ENCODE measurements at places on chromosomes 11 and 22.

- no peak for DNase-seq
Observed at GRCh38 chr11:101584655-101585054, 848 bp upstream of the TRPC6 start.

- no peak for DNase-seq
Observed at GRCh38 chr11:122339436-122340060, 223.5 kb upstream of the BLID start.

- no peak for DNase-seq
Observed at GRCh38 chr11:40273192-40273732, 1186.2 kb downstream of the LRRC4C start.

- DNase-seq, result no peak
Observed at GRCh38 chr22:22682807-22683667, 38.6 kb downstream of the GGTLC2 start.

- DNase-seq, result no peak
Observed at GRCh38 chr22:23175817-23176644, 4.3 kb upstream of the BCR start.

DNA sequence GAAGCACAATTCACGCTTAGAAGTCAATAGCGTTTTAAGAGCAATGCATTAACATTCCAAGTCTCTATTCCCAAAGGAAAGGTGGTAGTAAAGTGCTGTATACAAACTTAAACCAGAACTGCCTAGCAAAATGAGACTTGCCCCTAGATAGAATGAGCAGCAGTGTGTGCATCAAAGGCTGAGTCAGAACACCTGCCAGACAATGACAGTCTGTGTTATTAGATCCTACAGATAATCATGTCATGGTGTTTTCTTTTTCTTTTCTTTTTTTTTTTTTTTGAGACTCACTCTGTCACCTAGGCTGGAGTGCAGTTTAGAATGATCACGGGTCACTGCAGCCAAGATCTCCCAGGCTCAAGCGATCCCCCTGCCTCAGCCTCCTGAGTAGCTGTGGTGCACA is 1.6 kb downstream of the RTCB start:
- DNase-seq, result no peak

- DNase-seq, result no peak
Observed at GRCh38 chr11:112844517-112844916, 116.7 kb upstream of the NCAM1 start.

DNA sequence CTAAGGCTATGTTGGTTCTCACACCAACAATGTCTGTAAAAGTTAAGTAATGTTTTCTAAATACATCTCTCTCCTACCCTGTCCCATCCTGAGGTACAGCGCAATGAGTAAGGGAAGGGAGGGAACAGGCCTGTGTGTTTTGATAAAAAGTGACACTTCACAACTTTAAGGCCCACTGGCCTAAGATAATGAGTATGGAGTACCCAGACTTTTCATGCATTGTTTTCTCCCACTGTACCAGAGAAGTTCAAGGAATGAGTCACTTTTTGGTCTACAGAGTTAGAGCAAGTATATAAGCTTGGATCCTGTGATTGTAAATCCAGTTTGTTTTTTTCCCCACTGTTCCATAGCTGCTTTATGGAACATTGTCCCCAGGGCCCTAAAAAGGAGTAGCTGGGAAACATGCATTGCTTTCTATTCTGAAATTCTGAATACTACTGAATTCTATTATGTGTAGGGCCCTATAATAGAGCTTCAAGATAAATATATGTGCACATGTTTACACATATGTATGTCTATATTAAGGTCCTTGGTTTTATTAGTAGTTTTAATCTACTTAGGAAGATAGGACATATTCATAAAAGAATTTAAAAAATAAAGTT is 29.8 kb downstream of the KCNE3 start:
- no peak for DNase-seq

GRCh38 chr11:75319035-75319877 is 32.2 kb downstream of the ARRB1 start:
- no peak for DNase-seq

- no peak for DNase-seq
Observed at GRCh38 chr22:43698403-43698802, 113.7 kb downstream of the EFCAB6 start.

DNA sequence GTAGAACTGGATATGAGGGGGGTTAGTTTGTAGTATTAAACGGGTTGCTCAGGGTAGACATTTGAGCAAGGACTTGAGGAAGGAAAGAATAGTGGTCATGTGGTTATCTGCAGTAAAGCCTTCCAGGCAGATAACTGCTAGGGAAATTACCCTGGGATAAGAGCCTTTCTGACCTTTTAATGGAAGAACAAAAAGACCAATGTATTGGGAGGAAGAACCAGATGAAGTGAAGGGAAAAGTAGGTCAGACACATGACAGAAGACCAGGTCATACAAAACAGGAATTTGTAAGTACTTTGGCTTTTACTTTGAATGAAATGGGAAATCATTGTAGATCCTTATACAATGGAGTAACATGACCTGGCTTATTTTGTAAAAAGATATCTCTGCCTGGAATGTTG is 241.9 kb upstream of the CTSC start:
- DNase-seq, result no peak

GRCh38 chr11:130675917-130676316 is 227.5 kb downstream of the ADAMTS15 start:
- no peak for DNase-seq

DNA sequence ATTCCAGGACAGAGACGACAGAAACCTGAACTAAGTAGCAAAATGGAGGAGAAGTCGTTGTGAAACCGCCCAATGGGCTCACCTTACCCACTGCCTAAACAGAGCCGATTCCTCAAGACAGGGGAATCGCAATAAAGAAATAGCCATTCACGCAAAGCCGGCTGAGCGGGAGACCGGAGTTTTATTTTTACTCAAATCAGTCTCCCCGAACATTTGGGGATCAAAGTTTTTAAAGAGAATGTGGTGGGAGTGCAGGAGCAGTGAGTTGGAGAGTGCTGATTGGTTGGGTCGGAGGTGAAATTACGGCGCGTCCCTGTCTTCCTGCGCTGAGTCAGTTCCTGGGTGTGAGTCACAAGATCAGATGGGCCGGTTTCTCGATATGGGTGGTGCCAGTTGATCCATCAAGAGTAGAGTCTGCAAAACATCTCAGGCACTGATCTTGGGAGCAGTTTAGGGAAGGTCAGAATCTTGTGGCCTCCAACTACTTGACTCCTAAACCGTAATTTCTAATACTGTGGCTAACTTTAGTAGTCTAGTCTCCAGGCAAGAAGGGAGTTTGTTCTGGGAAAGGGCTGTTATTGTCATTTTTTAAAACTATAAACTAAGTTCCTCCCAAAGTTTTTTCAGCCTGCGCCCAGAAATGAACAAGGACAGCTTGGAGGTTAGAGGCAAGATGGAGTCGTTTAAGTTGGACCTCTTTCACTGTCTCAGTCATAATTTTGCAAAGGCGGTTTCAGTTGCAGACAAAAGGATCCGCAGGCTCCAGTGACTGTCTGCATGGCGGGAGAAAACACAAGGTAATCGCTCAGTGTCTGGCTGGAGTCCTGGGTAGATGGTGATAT is 34.1 kb downstream of the OR4D9 start:
- no peak for DNase-seq

DNA sequence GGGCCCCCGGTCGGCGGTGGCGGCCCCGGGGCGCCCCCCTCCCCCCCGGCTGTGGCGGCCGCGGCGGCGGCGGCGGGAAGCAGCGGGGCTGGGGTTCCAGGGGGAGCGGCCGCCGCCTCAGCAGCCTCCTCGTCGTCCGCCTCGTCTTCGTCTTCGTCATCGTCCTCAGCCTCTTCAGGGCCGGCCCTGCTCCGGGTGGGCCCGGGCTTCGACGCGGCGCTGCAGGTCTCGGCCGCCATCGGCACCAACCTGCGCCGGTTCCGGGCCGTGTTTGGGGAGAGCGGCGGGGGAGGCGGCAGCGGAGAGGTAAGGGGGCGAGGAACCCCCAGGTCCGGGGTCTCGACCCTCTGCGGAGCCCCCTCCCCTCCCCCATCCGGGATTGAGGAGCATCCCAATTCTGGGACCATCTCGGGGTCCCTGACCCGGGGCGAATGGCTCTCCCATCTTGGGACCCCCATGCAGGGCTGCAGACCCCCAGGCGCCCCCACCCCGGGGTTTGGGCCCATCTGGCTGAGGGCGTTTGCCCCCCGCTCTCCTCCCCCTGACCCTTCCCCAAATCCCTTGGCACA is 431 bp downstream of the KMT2A start:
- DNase-seq, result peak; percentile 32

- DNase-seq, result peak; percentile 74
Observed at GRCh38 chr11:75022759-75023396, 34.1 kb downstream of the NEU3 start.

GRCh38 chr11:125763483-125763882 is 15.1 kb downstream of the PATE2 start:
- no peak for DNase-seq

DNA sequence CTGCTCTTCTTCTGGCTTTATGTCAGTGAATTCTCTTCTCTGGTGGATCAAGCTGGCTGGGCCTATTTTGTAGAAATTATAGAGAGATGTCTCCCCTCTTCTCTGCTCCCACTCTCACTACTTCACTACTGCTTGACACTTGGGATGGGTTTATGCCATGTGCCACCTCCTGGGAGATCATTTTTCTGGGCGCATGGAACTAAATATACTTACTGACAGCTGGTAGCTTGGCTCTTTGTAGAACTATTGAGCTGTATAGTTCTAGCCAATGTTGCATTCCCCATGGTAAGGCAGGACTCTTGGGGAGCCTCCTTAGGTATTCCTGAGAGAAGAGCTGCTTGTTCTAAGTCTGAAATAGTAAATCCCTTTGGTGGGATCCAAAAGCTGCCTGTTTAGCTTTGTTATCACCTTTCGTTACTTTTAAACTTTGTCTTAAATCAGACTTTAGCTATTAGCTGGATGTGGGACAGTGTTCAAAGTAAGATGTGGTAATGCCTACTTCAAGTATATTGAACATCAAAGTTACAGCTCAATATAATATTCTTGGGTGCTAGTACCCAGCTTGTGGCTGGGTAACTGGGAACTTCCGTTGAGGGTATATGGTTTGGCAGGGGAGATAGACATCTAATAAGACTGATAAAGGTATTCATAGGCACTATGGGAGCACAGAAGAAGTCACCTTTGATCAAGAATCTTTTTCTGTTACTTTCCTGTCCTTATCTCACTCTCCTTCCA is 87.5 kb upstream of the RRM1 start:
- no peak for DNase-seq

DNA sequence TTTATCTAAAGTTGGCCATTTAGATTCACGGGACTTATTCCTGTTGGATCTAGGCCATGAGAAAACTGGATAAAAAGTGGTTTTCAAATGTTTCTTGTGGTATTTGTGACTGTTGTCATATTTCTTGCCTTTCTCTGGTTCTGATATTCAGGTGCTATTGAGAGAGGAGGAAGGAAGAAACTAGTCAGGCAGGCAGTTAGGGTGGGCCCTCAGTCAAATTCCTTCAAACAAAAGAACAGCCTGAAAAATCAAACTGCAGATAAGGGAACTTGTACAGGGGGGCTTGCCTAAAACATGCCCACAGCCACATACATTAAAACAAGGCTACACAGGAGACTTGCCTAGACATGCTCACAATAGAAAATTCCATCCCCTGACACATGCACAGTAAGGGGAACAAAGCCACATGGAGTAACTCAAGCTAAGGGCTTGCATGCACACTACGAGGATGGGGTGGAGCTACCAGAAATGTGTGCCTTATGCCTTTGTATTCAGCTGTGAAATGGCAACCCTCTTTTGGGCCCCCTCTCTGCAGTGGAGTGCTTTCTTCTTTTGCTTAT is 18.2 kb downstream of the NCR3LG1 start:
- DNase-seq, result no peak

All from activated CD4-positive, alpha-beta T cell treated with anti-CD3 and anti-CD28 coated beads for 4 hours (primary cell).